Tongue (tissue), 3 donors: ENCODE measurements at places on chromosomes 16 and 17. TPM values are rescaled to one million over a fixed set of nuclear protein-coding genes. Genes with fewer than 3 reads are reported as not detected.
A peak's percentile ranks its signal among the peaks of the same experiment; 100 is the strongest.

- no peak for DNase-seq
Observed at GRCh38 chr16:65083164-65083857, 38.6 kb downstream of the CDH11 start.

- DNase-seq = no peak
Observed at GRCh38 chr16:68401871-68402747, 46.2 kb downstream of the SMPD3 start.

- DNase-seq = no peak
Observed at GRCh38 chr16:12811441-12812383, 8.0 kb upstream of the CPPED1 start.

GRCh38 chr16:85381738-85382592 is 231.2 kb upstream of the GSE1 start:
- DNase-seq = no peak

GRCh38 chr17:67779098-67779672 is 46.1 kb upstream of the BPTF start:
- DNase-seq = peak; percentile 71

ALDH3A1 gene
- 17.1 TPM for total RNA-seq

DPEP3 gene
- not detected for total RNA-seq

GRCh38 chr17:40555296-40556190 is 9.7 kb downstream of the CCR7 start:
- no peak for DNase-seq

GRCh38 chr16:66580605-66581209 is 1.4 kb downstream of the CMTM2 start:
- peak; percentile 80 for DNase-seq

GRCh38 chr17:44844390-44844830 is 3.3 kb upstream of the HIGD1B start:
- no peak for DNase-seq

DNA sequence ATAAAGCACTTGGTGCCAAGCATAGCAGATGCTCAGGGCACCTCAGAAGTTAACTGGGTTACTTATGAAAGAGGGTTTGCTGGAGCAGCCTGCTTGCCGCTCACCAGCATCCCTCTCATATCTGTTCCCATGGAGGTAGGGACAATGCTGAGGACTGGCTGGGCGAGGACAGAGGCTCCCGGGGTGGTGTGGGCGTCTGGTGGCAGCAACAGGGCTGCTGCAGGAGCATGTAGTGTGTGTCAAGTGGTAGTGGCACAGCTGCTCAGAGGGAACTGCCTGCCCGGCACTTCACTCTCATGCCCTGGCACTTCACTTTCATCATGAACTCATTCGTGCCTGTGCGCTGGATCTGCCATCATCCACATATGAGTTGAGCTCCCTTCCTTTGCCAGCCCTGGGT is 26.9 kb upstream of the ZNHIT3 start:
- no peak for DNase-seq

GRCh38 chr16:76389126-76389525 is 111.9 kb downstream of the CNTNAP4 start:
- DNase-seq = no peak

DNA sequence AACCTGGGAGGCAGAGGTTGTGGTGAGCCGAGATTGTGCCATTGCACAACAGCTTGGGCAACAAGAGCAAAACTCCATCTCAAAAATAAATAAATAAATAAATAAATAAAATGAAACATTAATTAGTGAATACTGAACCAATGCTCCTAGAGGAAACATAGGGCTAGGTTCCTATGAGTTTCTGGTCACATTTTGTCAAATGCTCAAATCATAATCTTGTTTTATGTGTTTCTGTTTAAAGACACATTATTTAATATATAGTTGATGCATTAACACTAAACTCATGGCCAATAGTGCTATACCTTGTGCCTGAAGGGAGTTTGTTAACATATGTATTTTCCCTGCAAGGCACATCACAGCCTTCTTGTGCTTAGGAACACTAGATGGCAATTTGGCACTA is 66.8 kb downstream of the HS3ST3A1 start:
- no peak for DNase-seq

GRCh38 chr17:332558-333322 is 19.9 kb downstream of the RPH3AL start:
- DNase-seq = peak; percentile 69

DNA sequence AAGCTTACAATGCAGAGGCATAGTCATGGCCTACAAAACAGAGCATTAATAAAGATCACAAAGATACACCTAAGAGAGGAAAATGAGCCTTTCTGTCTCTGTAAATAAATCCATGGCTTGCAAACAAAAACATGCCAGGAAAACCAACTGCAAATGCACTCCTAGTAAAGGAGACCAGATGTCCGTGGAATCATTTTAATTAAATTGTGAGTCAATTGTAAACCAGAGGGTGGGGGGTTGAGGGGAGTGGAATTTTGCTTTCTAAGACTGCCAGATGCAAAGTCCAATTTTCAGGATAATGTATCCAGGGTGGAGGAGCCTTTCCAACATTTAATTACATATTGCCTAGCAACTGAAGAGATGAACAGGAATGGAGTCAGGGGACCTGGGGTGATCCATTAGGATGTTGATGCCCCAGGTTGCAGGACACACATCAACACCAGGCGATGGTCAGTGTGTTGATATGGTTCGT is 390.3 kb upstream of the CCL2 start:
- DNase-seq = peak; percentile 62

CX3CL1 gene
- 4.2 TPM for total RNA-seq

TLCD3A gene
- total RNA-seq = 9.7 TPM

DNA sequence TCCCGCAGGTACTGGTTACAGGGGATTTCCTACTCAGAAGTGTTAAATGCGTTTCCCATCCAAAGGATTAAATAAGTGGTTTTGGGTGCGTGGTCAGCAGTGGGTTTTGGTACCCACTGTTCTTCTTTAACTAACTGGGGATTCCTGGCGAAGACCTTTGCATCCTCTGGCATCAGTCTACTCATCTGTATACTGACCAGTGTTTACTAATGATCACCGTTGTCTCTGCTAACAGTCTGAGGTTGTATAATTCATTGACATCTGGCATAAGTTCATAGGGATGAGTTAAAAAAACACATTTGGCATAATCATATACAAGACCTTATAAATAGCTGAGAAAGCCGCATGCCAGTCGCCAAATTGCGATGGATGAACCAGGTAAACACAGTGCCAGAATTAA is 339.1 kb downstream of the PMP22 start:
- DNase-seq = no peak

DNA sequence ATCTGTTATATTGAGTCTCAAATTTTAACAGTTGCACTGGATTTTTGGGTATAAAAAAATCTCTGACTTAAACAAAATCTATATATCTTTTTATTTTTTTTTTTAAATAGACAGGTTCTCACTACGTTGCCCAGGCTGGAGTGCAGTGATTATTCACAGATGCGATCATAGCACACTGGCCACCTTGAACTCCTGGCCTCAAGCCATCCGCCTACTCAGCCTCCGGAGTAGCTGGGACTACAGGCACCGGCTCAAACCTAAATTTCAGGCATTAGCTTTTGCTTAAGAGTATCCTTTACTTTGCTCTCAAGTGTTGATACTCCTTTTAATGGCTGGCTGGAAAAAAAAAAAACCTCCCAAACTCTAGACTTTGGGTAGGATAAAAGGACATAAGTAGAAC is 61.6 kb downstream of the RPGRIP1L start:
- DNase-seq = no peak

RHBDF2 gene
- 8.7 TPM for total RNA-seq

SLC5A11 gene
- not detected for total RNA-seq

- DNase-seq = peak; percentile 30
Observed at GRCh38 chr17:45719335-45720071, 64.6 kb upstream of the CRHR1 start.

- DNase-seq = no peak
Observed at GRCh38 chr17:29615048-29615385, 7.7 kb downstream of the CORO6 start.

DNA sequence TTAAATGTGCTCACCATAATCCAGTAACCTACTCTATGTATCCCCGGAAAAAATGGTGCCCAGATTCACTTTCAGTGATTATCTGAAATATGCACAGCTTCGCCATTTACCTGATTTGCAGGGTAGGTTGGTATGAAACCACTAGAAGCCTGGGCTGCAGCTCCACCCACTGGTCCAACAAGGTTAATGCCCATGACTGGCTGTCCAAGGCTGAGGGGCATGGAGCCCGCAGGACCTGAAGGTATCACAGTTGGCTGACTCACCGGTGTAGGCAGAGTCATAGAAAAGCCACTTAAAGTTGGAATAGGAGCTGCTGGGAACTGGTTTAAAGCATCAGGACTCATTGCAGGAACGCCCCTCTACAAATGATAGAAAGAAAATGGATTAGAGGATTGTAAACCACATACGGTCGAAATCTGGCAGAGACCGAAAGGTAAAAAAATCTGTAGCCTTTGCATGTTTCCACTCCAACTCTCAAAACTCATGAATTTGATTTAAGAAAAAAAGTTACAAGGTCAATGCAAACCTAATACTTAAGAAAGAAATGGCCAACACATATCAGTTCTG is 38.6 kb downstream of the SYNRG start:
- peak; percentile 30 for DNase-seq

KRTAP1-4 gene
- not detected for total RNA-seq

CPHXL2 gene
- not detected for total RNA-seq

OSGIN1 gene
- 0.21 TPM for total RNA-seq

DNA sequence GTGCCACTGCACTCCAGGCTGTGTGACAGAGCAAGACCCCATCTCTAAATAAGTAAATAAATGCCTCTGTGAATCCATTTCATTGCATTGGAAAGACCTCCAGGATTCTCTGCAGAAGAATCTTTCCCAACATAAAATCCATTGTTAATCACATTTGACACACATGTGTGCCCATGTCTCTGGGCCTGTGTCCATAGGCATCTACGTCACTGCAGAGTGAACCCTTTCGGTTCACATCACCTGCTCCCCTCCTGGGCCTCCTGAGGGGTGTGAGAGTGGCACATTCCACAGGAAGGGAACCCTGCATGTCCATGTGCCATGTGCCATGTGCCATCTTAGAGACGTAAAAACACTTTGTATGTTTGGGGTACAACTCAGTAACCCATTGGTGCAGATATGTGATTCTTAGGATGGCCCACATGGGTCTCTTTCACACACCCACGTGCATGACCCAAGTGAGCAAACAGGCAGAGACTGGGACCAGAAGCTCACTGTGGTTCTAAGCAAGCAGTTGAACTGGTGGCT is 427.5 kb downstream of the MAF start:
- DNase-seq = peak; percentile 72

DNA sequence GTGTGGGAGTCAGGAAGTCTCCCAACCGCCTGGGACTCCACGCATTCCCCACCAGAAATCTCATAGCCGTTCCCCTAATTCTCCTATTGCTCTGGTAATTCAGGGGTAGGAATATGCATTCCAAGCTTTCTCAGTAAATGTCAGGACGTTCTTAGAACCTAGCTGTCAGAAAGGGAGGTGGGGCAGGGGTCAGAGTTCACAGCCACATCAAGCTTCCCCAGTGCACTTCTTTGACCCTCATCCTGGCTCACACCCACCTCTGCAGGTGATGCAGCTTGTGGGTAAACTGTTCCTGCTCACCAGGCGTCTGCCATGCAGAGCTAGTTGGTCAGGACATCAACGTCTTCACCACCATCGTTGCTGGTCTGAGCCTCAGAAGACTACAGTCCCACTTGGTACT is 14.0 kb upstream of the IL27 start:
- no peak for DNase-seq

C16orf89 gene
- 5.3 TPM for total RNA-seq

ZFP3 gene
- total RNA-seq = 9.5 TPM

DNA sequence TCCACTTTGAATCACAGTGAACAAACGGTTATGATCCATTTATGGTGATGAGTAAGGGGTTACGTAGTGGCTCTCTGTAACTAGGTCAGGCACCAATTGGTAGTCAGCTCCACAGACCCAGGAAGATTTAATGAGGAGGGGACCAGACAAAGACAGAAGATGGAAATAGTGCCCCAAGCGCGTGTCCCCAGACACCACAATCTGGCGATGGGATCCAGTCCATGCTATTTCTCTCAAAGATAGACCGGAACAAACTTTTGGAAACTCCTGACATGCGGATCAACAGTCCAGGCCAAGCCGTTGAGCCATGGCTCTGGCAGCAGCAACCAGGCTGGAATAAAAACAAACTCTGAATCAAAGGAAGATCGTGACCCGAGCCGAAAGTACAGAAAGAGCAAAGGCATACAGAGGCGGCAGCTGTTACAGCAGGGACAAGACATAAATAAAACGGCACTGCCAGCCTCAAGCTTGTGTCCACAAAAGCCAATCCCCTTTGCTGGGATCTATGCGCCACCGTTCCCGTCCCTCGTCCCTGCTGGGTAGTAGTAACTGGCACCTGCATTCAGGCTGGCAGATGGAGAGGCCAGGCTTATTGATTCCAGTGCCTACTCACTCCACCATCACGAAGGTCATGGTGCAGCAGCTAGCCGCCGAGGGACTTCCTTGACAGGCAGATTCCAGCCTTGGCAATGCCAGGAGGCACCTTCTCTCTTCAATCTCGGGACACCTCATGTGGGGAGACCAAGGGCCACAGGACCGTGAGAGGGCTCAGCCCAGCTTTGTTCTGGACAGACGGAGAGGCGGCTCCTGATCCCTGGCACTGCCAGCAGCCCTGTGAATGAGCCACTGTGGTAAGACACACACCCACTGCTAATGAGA is 50.2 kb downstream of the CDH11 start:
- peak; percentile 84 for DNase-seq

ITGAL gene
- total RNA-seq = 3.7 TPM

GRCh38 chr17:1190751-1191331 is 11.1 kb upstream of the ABR start:
- DNase-seq = no peak

DNA sequence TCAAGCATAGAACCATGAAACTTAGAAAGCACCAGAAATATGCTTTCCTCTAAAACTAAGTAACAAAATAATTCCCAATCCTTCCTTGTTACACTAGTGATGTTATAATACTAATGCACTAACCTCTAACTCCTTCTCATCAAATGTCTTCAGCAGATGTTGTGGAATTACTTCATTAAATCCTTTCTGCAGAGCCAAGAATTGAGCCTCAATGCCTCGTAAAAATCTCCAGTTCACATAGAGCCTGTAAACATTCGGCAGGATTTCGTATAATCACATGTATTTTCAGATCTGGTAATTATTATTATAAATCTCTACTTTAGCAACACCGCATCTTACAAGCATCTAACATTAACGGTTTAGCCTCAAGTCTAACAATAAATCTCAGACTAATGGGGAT is 44.7 kb downstream of the CEP95 start:
- no peak for DNase-seq

GRCh38 chr17:2903193-2903974 is 107.1 kb downstream of the RAP1GAP2 start:
- DNase-seq = no peak

GRCh38 chr17:58329035-58329809 is 627 bp upstream of the TSPOAP1 start:
- peak; percentile 27 for DNase-seq
